ENCODE measurements at places on chromosomes 1 and 21.

- no peak for DNase-seq
Observed at GRCh38 chr1:191636345-191636744, 521.9 kb upstream of the RGS18 start.

DNA sequence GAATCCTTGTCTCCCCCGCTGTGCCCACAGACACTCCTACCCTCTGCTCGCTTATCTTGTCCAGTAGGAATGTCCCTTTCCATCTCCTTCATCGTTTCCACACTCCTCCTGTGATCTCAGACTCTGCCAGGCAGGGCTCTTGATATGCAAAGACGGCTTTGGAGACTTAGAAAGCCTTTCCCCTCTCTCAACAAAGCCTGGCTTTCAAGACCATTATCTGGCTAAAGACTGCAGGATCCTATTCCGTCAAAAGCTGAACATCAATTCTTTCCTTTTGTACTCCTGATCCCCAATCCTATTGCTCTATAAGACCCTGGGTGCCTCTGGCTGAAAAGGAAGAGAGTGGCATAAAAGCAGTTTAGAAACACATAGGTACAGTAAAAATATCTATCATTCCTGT, 63.9 kb downstream of the SDC3 start:
- no peak for DNase-seq

GRCh38 chr1:232292818-232293217, 337.1 kb downstream of the SIPA1L2 start:
- DNase-seq = peak; percentile 85

- no peak for DNase-seq
Observed at GRCh38 chr1:90580176-90580575, 136.9 kb downstream of the BARHL2 start.

GRCh38 chr1:9008236-9008635, 18.0 kb downstream of the SLC2A7 start:
- no peak for DNase-seq

GRCh38 chr21:42747276-42747701, 93.9 kb downstream of the PDE9A start:
- DNase-seq = no peak

GRCh38 chr21:16908077-16908476, 604.8 kb upstream of the CXADR start:
- DNase-seq = peak; percentile 43

DNA sequence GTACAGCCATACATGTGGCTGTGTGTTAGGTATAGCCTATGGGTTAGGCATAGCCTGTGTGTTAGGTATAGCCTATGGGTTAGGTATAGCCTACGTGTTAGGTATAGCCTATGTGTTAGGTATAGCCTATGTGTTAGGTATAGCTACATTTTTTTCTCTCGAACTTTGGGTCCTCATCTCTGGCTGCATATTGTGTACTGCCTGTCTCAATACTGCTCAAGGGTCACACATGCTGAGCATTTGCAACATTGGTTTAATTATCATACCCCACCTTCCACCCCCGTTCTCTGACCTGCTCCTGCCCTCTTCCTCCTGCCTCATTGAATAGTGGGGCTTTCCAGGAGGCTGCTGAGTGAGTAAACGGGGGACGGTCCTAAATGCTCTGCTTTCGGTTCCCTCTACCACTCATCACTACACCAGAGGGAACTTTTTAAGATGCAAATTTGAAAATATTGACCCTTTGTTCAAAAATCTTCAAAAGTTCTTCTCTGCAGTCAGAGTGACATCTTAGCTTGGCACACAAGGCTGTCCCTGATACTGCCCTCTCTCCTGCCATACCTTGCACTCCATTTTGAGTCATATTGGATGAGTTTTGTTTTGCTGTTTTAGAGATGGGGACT, 17.8 kb downstream of the OR2B11 start:
- DNase-seq = no peak

DNA sequence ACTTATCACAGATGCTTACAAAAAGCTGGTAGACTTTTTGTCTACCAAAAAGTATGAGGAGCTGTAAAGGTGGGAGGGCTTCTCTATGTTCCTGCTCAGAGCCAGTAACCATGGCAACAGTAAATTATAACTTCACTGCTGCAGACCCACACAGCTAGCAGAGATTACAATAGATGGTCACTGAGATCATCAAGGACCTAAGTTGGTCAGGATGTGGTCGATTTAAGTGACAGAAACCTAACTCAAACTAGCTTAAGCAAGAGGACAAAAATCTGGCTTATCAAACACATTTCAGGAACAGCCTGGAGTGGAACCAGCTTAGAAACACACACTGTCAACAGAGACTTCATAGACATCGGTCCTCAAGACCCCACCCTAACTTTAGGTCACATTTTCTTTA, 113.4 kb upstream of the ATP1A1 start:
- DNase-seq = no peak

GRCh38 chr1:26190373-26190987, at the start of gene CATSPER4:
CATSPER4 (plus strand) TSS chr1:26190602; CDS start chr1:26190628, 26 bp downstream.
- no peak for DNase-seq

- no peak for DNase-seq
Observed at GRCh38 chr1:84145068-84145467, 997 bp downstream of the PRKACB start.

DNA sequence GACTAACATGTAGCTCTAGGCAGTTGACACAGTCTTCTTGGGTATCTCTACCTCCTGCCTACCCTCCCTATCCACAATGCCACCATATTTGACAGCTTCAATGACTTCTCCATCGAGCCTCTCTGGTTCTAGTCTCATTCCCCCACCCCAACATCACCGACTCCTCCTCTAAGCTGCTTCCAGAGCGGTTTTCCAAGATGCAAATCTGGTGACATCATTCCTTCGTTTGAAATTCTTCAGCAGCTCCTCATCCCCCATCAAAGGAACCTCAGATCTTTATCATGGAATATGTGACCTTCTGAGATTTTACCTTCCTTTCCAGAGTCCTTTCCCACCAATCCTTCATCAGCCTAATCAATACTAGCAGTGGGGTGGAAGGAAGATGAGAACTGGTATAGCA, 352.4 kb upstream of the RUNX1 start:
- no peak for DNase-seq

DNA sequence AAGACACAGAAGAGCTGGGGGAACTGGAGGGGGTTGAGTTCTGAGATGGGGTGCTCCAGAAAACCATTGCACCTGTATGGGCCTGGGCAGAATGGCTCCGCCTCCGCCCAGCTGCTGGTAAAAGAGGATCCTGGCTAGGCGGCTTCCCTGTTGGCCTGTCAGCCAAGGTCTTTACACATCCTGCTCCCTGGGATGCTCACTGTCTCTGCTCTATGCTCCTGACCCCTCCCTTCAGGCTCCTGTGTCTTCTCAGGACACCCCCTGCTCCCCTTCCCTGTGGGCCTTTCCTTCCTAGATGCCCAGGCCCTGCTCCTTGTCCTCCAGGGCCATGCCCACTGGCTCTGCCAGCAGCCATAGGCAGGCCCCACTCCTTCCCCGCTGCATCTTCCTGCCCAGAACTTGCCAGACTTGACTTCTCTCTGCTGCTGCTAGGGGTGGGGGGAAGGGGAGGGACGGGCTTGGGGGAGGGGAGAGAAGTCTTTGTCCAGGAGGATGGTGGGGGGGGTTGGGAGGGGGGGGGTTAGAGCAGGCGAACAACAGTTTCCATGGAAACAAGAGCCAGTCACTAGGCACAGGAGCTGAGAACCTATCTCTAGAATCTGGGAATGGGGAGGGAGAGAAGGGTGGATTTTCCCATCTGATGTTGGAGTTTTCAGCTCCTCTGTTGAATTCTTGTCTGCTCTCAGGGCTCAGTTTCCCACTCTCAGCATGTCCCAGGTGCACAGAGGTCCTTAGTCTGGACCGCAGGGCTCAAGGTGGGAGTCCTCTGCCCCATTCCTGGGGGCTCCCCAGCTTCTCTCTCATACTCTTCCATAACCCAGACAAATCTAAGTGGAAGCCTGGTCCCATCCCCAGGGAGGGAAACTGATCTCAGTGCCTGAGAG, 10.6 kb downstream of the CELSR2 start:
- no peak for DNase-seq

DNA sequence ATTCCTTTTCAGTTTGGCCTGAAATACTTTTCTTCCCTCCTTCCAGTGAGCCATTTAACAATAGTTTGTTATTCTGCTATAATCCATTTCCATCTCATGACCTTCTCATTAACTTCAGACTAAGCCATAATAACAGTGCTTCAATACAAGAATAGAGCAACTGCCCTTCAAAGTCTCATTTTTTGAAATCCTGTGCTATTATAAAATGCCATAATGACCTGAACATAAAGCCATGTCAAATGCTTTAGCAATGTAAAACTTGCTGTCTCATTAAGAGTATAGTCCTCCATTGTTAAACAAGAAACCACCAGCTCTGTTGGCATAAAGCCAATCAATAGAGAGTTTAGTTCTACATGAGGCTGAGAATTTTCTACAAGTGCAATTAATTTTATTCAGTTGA, 9.6 kb upstream of the PIGK start:
- DNase-seq = no peak

GRCh38 chr1:95073446-95073845, 695 bp upstream of the ALG14 start:
- DNase-seq = no peak

GRCh38 chr1:109787211-109787844, 23.6 kb upstream of the EPS8L3 start:
- no peak for DNase-seq

DNA sequence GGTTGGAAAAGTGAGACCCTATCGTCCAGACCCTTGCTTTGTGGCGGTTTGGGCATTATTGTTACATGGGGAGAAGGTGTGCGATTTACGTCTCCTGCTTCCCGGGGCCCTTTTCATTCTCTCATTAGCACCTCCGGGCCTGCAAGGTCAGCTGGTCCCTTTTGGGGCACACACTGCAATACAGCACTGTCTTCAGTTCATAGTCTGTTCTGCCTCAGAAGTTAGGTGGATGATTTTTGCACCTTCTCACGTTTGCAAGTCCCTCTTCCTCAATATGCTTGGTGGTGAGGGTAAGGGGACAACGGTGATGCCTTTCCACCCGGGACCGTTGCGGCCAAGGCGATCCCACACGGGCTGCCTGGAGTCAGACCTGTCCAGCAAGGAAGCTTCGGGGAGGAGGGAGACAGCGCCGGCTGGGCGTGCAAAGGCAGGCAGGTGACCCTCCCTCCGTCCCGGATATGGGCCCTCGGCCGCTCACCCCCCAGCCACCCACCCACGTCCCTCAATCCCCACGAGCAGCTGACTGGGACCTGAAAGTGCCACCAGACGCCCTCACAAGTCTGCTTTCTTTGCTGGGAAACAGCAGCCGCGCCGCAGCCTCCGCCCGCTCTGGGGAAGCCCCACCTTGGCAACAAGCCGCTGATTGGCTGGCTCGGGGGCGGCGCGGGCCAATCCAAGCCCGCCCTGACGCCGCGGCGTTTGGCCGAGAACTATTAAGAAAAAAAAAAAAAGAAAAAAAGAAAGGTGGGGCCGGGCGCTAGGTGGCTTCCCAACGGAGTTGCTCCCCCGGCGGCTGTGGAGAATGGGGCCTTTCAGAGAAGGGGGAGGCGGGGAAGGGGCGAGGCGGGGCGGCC, 21.7 kb downstream of the BTG2 start:
- DNase-seq = peak; percentile 90

GRCh38 chr1:168767894-168768584, 39.0 kb upstream of the DPT start:
- DNase-seq = peak; percentile 48

- DNase-seq = no peak
Observed at GRCh38 chr1:151807131-151807530, 1.9 kb upstream of the LINGO4 start.

DNA sequence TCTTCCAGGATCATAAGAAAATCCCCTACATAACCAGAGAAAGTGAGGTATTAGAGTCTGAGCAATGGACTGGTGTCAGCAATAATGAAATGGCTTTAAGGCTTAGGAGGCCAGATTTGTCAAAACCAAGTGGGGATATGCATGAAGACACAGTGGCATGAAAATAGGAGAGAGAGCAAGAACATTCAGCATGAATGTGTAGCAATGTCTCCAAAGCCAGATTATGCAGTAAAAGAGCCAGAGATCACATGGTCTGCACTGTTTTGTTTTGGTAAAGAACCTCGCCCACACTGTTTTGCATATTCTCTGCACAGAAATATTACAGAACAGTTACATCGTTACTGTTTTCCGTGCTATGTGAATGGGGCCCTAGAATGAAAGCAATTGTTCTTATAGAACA, 589.4 kb downstream of the PLPP3 start:
- DNase-seq = no peak

DNA sequence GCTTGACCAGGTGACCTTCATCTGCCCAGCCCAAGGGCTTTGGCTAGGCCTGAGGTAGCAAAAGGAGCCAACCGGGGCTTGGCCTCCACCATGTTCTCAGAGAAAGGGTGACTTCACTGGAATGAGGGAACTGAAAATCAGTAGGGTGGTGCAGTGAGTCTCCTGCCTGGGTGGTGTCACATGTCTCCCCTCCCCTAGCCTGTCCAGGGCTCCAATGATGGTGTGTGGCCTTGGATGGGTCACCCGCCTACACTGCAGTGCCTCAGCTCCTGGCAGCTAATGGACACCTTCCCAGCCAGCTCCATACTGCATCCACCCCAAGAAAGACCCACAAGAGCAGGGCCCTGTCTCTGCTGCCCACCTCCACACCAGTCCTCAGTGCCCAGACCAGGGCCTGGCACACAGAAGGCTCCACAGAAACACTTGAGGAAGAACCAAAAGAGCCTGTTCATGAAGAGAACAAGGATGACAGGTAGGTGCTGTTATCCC, 678.7 kb downstream of the MATN1 start:
- DNase-seq = no peak

- DNase-seq = no peak
Observed at GRCh38 chr21:15390049-15390448, 325.2 kb upstream of the NRIP1 start.

- no peak for DNase-seq
Observed at GRCh38 chr21:46461909-46462308, 3.2 kb downstream of the DIP2A start.

DNA sequence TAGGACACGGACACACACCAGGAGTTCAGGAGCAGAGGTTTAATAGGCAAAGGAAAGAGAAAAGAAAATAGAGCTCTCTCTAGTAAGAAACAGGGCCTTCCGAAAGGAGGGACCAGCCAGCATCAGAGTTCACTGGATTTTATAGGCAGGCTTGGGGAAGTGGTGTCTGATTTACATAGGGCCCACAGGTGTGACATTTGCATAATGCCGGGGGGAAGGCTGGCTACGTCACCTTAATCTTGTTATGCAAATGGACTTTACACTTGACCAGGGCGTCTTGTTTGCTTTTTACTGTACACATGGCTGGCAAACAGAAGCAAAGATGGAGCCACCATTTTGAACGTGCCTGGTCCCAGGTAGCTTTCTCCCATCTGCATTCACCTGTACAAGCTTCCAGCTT, at the start of gene OR14A16:
TSS of gene OR14A16 (minus strand) at position 97 of the 400 bp plus-strand sequence. CDS start 8,390 bp downstream, outside the sequence.
- DNase-seq = no peak

Measured in DMS79 (cell line).